ENCODE measurements at places on chromosomes 7 and 10.

- DNase-seq: no peak
These were observed 24.9 kb downstream of the NUDT1 start for GRCh38 chr7:2266911-2267310.

- no peak for DNase-seq
These were observed 64.1 kb upstream of the MPP7 start for GRCh38 chr10:28366994-28367393.

- DNase-seq: no peak
These were observed 39.6 kb upstream of the CACNB2 start for GRCh38 chr10:18100669-18101068.

- DNase-seq: no peak
These were observed 3.0 kb downstream of the IKZF1 start for GRCh38 chr7:50307368-50308032.

DNA sequence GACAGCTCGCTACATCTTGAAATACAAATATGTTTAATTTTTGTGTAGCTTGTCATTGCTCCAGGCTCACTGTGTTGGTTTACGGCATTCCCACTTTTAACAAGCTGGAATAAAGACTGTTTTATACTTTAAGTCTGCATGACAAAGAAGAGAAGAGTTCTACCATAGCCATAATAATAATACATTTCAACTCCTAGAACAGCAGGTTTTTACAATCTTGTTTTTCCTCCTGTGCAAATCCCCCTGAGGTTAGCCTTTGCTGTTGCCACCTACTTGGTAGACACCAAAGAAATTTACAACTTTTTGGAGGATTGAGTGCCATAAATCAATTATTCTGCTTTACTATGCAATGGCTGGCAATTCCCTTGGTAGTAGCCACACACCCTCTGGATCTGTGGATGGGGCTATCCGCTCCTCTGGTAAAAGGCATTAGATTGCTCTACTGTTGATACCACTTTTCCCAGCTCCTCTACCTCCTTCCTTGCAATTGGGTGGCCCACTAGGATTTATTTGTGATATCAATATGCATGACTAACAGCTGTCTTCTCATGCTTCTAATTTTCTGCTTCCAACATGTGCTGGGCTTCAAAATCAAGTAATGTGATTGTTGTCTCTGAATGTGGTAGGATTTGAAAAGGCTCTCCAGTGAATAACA lies 60.2 kb downstream of the SFMBT2 start:
- no peak for DNase-seq

DNA sequence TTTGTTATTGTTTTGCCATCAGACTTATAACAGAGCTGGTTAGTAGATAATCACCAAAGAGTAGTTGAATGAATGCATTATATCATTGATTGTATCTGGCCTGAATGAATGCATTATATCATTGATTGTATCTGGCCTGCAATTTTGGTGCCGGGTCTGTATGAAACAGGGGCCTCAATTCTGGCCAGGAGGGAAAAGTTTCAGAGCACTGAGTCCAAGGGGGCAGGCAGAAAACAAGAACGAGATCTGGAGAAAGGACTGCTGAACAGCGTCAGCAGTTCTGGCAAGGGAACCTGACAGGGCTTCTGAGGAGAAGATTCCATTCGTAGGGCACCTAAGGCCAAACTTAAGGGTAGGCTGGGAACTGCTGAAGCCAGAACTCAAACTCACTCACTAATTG lies 128.0 kb downstream of the SEMA3C start:
- DNase-seq: no peak

DNA sequence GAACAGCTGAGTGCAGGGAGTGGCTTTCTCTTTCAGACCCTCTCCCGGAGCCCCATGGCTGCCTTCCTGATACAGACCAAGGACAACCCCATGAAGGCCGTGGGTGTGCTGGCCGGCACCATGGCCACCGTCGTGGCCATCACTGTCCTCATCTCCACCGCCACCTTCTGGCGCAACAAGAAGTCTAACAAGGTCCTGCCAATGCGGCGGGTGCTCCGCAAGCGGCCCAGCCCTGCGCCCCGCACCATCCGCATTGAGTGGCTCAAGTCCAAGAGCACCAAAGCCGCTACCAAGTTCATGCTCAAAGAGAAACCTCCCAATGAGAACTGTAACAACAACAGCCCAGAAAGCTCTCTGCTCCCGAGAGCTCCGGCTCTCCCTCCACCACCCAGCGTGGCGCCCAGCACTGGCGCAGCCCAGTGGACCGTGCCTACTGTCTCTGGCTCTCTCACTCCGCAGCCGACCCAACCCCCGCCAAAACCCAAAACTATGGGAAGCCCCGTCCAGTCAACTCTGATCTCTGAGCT lies 11.2 kb downstream of the LRIT2 start:
- no peak for DNase-seq

GRCh38 chr7:164882-165660 lies 27.3 kb upstream of the FAM20C start:
- DNase-seq: no peak

GRCh38 chr10:58328233-58328632 lies 6.6 kb upstream of the UBE2D1 start:
- no peak for DNase-seq

- DNase-seq: no peak
These were observed 385.4 kb upstream of the LRGUK start for GRCh38 chr7:133741703-133742102.

GRCh38 chr7:112946350-112946749 lies 140.3 kb downstream of the GPR85 start:
- DNase-seq: no peak

- DNase-seq: no peak
These were observed 24.3 kb downstream of the ZCCHC24 start for GRCh38 chr10:79420974-79421688.

DNA sequence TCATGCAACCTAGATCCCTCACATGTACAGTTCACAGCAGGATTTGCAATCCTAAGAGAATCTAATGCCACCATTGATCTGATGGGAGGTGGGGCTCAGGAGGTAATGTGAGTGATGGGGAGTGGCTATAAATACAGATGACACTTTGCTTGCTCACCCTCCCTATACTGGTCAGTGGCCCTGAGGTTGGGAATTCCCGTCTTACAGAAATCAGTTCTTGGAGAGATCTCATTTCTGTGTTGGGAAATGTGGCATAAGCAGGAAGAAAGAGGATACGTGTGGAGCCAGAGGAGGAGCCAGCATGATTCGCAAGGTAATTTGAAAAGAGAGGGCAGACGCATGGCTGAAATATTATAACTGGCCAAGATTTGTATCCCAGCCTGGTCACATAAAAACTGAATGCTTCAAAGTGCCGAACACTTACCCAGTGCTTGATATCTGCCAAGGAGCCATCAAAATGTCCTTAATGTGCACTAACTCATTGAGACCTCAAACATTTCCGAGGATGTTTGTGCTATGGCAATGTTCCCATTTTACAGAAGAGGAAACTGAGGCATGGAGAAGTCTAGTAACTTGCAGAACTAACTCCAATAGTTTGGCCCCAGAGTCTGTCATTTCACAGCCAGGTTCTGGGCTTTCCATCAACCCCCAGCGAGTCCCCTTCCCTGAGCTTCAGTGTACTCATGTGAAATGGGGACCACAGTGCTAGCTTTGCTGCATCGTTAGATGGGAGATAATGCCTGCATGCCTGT lies 5.5 kb upstream of the IKZF1 start:
- DNase-seq: no peak

DNA sequence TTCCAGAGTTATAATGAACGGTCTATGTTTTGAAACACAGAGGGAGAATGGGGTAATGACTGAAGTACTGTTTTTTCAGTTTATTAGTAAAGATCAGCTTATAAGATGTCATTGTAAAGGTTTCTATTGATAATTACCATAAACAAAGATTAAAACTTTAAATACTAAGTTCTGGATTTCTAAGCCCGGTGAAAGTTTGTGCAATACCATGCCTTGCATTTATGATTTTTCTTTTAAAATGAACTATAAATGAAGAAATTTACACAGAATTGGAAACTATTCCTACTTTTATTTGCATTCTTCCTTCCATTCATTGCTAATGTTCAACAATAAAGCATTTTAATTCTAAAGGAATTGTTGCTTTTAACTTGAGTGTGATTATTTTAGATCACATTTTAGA lies 4.9 kb downstream of the MEOX2 start:
- DNase-seq: no peak

DNA sequence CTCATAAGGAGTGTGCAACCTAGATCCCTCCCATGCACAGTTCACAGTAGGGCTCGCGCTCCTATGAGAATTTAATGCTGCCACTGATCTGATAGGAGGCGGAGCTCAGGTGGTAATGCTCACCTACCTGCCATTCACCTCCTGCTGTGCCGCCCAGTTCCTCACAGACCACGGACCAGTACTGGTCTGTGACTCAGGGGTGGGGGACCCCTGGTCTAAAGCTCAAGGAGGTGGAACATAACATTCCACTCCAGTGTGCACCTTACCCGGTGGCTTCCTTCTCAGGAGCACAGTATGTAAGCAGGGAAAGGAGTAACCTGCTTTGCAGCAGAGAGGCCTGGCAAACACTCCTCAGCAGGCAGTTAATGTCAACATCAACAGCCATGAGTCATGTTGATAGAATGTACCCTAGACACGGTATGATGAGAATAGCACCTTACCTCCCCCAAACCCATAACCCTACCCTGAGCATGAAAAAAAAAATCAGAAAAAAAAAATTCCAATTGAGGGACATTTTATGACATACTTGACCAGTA lies 273.5 kb downstream of the FGFR2 start:
- no peak for DNase-seq

DNA sequence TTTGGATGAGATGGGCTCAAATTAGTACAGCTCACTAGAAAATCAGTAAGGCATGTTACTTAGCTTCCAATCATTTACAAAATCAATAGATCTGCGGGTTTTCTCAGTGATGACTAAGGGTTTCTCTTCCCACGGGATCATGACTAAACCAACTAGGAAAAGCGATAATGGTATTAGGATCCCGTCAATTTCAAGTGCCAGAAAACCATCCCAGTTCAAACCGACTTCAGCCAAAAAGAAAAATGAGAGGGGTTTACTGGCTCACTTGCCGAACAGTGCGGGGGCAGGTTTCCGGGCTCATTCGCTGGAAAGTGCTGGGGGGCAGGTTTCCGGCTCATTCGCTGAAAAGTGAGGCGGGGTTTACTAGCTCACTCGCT lies 62.1 kb upstream of the LYZL2 start:
- DNase-seq: no peak

GRCh38 chr7:75813084-75813483 lies 522 bp downstream of the CCL24 start:
- DNase-seq: no peak

DNA sequence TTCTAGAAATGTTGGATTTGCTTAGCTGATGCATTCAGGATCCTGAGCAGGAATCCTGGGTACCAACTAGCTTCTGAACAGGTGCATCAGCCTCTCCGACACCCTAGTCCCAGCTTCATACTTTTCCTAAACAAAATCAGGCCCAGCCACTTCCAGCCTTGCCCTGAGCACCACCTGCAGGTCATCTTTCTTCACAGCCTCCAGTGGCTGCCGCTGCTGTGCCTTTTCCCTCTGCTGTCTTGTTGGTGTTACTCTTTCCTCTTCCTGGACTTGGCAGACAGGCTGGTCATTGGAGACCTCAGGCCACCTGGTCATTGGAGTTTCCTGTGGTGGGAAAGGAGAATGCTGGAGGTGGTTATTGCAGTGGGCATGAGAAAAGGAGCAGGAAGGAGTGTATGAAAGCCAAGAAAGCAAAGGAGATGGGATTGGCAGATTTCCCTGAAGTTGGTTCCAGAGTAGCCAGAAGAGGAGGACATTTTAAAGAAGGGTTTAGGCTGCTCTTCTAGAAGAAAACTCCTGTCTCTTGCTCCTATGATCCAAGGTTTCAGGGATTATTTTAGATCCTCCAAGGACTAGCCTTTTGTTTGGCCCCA lies 48.2 kb upstream of the NFKB2 start:
- no peak for DNase-seq

GRCh38 chr10:111265341-111265740 lies 188.5 kb downstream of the ADRA2A start:
- no peak for DNase-seq

GRCh38 chr10:72593963-72594362 lies 31.9 kb downstream of the MICU1 start:
- DNase-seq: no peak

- DNase-seq: no peak
These were observed 165.7 kb downstream of the HECW1 start for GRCh38 chr7:43278088-43278644.

- no peak for DNase-seq
These were observed 142.9 kb downstream of the THSD7A start for GRCh38 chr7:11689096-11689495.

GRCh38 chr10:48332166-48332870 lies 25.8 kb downstream of the MAPK8 start:
- no peak for DNase-seq

- no peak for DNase-seq
These were observed 33.0 kb downstream of the TPST1 start for GRCh38 chr7:66237906-66238772.

DNA sequence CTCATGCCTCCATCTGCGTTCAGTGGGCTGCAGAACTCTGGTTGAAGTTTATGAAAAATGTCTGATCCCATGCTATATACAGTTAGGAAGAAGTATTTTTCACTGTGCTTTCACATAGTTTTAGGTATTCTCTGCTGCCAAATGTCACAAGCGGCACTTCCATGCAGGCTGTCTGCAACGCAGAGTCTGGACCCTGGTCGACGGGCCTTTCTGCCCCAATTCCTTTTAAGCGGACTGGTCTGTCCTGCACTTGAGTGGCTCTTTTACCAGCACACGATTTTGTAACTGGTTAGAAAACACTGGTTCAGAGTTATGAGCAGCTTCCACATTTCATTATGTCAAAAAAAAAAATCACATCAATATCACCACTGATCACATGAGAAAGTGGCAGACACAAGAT lies 143.0 kb downstream of the DIP2C start:
- no peak for DNase-seq

DNA sequence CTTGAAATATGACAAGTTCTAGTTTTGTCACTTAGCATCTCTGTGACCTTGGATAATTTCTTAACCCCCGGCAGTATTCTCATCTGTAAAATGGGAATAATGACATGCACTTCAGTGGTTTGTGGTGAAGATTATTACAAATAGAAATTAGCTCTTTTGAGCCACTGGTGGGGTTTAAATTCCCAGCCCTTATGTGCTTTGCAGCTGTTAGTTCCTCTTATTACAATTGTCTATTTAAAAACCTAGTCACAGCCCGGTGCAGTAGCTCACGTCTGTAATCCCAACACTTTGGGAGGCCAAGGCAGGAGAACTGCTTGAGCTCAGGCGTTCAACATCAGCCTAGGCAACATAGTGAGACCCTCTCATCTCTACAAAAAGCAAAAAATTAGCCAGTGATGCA lies 30.1 kb downstream of the CAV1 start:
- no peak for DNase-seq
